Bronchial epithelial cell (primary cell): ENCODE measurements at places on chromosomes 13 and 19. TPM values are rescaled to one million over a fixed set of nuclear protein-coding genes. Genes with fewer than 3 reads are reported as not detected.

Gene ATXN8OS
- not detected in 2 replicates for total RNA-seq

Gene DACT3
- total RNA-seq: under 0.01 and 0.13 TPM in 2 replicates

Gene MADCAM1
- total RNA-seq: not detected in 2 replicates

Gene NALCN
- total RNA-seq: 0.26 and 0.38 TPM in 2 replicates

Gene PGLYRP1
- total RNA-seq: not detected in 2 replicates

Gene HNRNPA1L2
- total RNA-seq: 3.7 and 3.8 TPM in 2 replicates

Gene OR1M1
- total RNA-seq: not detected in 2 replicates

Gene SYNE4
- 3.4 and 3.6 TPM in 2 replicates for total RNA-seq

Gene SLC10A2
- total RNA-seq: not detected in 2 replicates

Gene PROZ
- total RNA-seq: not detected in 2 replicates

Gene CEACAM16
- total RNA-seq: not detected in 2 replicates

Gene EXOC3L2
- not detected in 2 replicates for total RNA-seq

Gene CAMSAP3
- total RNA-seq: 2.4 and 7.0 TPM in 2 replicates

Gene GRK1
- total RNA-seq: not detected in 2 replicates

Gene PLIN3
- total RNA-seq: 49.8 and 71.2 TPM in 2 replicates

Gene CEACAM3
- 0.26 TPM in 1 of 2 replicates, not detected in the other for total RNA-seq

Gene RHPN2
- 16.3 and 22.1 TPM in 2 replicates for total RNA-seq

Gene C1QTNF9
- not detected in 2 replicates for total RNA-seq

Gene SOX1
- total RNA-seq: not detected in 2 replicates

Gene NUFIP1
- total RNA-seq: 2.6 and 3.2 TPM in 2 replicates

Gene CGB2
- total RNA-seq: not detected in 2 replicates

Gene ZNF101
- 8.7 and 14.6 TPM in 2 replicates for total RNA-seq

Gene SIGLEC5
- total RNA-seq: not detected in 2 replicates

Gene BEST2
- not detected in 2 replicates for total RNA-seq

Gene TEX101
- total RNA-seq: 0.26 TPM in 1 of 2 replicates, not detected in the other

Gene ZNF302
- 7.4 and 11.4 TPM in 2 replicates for total RNA-seq

Gene HCN2
- under 0.01 and 0.51 TPM in 2 replicates for total RNA-seq

Gene GARIN5A
- 0.51 and 0.79 TPM in 2 replicates for total RNA-seq

Gene GPR12
- not detected in 2 replicates for total RNA-seq

Gene CCL25
- total RNA-seq: not detected in 2 replicates

Gene SYNGR4
- not detected in 2 replicates for total RNA-seq

Gene LRG1
- total RNA-seq: 0.38 and 1.1 TPM in 2 replicates

Gene F7
- not detected in 2 replicates for total RNA-seq

Gene LILRA2
- total RNA-seq: not detected in 2 replicates

Gene RBM26
- 13.7 and 15.7 TPM in 2 replicates for total RNA-seq

Gene ADAMTSL5
- 1.8 and 3.6 TPM in 2 replicates for total RNA-seq

Gene ZNF549
- total RNA-seq: 6.9 and 7.6 TPM in 2 replicates

Gene RGS9BP
- total RNA-seq: 0.79 and 0.90 TPM in 2 replicates
